ENCODE measurements at places on chromosomes 2 and 18. TPM values are rescaled to one million over a fixed set of nuclear protein-coding genes. Genes with fewer than 3 reads are reported as not detected.

DNA sequence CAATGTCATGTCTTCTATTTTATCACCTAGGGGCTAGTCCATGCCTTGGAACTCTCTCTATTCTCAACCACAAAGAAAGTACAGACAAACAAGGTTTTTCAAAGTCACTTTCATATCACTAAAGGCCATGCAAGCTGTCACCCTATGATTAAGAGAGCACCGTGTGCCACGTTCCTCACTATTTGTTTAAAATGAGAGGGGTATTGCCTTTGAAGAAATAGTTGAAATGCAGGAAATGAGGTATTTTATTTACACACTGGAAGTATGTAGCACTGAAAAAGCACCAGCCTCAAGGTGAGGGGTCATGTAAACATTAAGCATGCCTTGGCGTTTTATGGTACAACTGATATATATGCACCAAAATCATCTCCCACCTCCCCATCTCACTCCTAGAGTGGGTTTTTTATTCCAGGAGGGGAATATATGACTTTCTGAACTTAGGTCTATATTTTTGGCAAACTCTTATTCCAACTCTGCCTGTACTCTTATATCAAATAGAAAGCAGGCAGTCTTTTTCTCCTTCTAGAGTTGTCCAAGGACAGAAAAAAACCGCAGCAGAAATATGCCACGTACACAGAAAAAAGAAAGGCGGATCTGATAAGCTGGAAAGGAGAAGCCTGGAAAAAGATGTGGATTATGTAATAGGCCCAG, 53.5 kb downstream of the VSNL1 start:
- H3K4me1 ChIP-seq: peaks cover 17% of the 10 kb centered on the region
- peaks cover 42% of the 10 kb centered on the region for H3K27me3 ChIP-seq
- H3K4me3 ChIP-seq: no peak overlapping the region
- H3K27ac ChIP-seq: no peak overlapping the region
- H3K36me3 ChIP-seq: no peaks in the 10 kb centered on the region

GRCh38 chr2:27006602-27007415, 26.0 kb upstream of the TMEM214 start:
- no peaks in the 10 kb centered on the region for H3K36me3 ChIP-seq
- H3K27ac ChIP-seq: no peak overlapping the region
- peaks cover 2% of the 10 kb centered on the region for H3K4me1 ChIP-seq
- no peaks in the 10 kb centered on the region for H3K27me3 ChIP-seq
- H3K4me3 ChIP-seq: no peak overlapping the region

GRCh38 chr2:189834059-189834458, 49.8 kb downstream of the PMS1 start:
- no peak overlapping the region for H3K27ac ChIP-seq
- peaks cover 9% of the 10 kb centered on the region for H3K36me3 ChIP-seq
- no peaks in the 10 kb centered on the region for H3K27me3 ChIP-seq

The ANKRD29 gene
- 0.36 TPM for total RNA-seq

GRCh38 chr2:120862201-120863060, 126.8 kb downstream of the GLI2 start:
- no peaks in the 10 kb centered on the region for H3K36me3 ChIP-seq
- H3K27ac ChIP-seq: no peak overlapping the region
- peaks cover 5% of the 10 kb centered on the region for H3K4me1 ChIP-seq
- no peak for DNase-seq
- H3K27me3 ChIP-seq: peaks cover 75% of the 10 kb centered on the region

DNA sequence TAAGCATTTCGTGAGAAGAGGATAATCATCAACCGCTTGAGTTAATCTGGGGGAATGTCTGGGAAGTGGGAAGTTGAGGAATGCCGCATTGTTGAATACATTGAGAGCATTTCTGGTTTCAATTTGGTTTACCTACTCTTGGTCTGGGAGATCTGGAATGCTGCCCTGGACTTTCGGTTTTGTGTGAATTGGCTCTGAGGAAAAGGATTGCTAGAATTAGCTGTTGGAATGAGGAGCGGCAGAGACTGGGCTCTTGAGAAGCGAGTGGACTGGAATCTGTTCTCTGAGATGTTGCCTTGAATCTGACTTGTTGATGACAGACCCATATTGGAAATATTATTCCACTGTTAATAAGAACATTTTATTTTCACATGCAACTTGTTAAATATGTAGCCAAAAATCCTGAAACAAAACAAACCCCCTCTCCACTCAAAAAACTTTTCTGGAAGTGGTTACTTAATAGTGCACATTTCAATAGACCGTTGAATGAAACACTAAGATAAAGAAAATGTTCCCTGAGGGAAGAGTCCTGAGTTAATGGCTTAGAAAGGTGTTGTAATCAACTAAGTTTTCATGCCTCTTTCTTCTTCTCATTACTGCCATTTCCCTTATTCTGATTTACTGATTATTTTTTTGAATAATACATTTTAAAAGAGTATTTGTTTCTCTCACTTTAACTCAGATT, 50.8 kb downstream of the PTPRM start:
- peaks cover 17% of the 10 kb centered on the region for H3K4me1 ChIP-seq
- peaks cover 13% of the 10 kb centered on the region for H3K27me3 ChIP-seq
- H3K4me3 ChIP-seq: no peak overlapping the region
- DNase-seq: no peak
- H3K27ac ChIP-seq: no peak overlapping the region
